ENCODE measurements at places on chromosomes 3 and 15. TPM values are rescaled to one million over a fixed set of nuclear protein-coding genes. Genes with fewer than 3 reads are reported as not detected.
A peak's percentile ranks its signal among the peaks of the same experiment; 100 is the strongest.

FOXB1 gene
- total RNA-seq, result 0.36 TPM

DAG1 gene
- 14.4 TPM for total RNA-seq

- no peak for DNase-seq
Measured at GRCh38 chr3:5645692-5646410, 458.3 kb downstream of the EDEM1 start.

VIPR1 gene
- 8.5 TPM for total RNA-seq

- DNase-seq, result no peak
Measured at GRCh38 chr3:196049653-196050052, 32.2 kb downstream of the TFRC start.

DNA sequence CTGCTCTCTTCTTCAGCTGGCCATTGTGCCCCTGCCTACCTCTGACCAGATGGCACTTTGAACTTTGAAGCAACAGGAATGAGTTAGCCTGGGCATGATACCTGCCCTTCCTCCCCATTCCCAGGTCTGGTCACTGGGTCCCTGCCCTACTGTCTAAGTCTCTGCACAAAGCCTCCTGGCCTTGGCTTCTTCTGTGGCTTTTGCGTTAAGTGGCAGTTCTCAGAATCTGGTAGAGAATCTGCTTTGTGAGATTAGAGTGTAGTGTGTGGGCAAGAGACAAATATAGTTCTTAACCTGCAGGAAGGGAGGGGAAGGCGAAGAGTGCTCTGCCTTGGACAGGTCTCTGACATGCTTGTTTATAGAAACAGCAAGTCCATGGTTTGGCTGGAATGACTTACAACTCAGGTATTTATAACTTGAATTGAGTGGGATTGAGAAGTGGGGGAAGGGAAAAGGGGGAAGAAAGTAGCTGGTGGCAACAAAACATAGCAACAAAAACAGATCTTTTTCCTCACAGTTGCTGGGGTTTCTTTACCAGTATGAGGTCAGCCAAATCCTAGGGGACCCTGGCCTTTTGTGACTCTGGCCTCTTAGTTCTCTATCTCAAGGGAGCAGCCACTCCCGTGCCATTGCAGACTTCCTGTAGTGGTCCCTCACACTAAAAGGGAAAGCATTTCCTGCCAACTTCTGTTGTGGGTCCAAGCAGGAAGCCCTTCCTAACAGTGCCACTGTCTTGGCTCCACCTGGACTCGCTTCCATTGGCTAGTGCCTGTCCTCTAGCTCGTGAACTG, 16.7 kb downstream of the MAPKBP1 start:
- DNase-seq, result no peak

GRCh38 chr15:83914906-83915305, 261.0 kb downstream of the ADAMTSL3 start:
- DNase-seq, result no peak

- no peak for DNase-seq
Measured at GRCh38 chr3:176896640-176897039, 300.6 kb downstream of the TBL1XR1 start.

GRCh38 chr15:90619939-90620338, 90.2 kb downstream of the CRTC3 start:
- no peak for DNase-seq

DNA sequence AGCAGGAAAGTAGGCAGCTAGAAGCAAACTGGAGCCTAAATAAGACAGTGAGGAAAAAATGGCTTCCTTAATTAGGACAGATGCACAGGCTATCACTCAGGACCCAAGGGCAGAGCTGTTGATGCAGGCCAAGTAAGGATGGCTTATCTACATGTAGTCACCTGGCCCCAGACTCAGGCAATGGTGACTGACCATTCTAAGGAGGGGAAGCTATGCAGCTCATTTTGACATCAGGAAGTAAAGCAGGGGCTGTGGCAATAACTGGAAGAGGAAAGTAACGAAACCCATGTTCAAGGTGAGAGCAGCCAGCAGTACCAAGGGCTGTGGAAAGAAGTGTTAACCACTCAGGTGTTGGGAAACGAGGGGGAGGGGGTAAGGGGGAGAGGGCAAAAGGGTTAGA, 16.2 kb downstream of the ACAD11 start:
- DNase-seq, result no peak

UCN2 gene
- total RNA-seq, result not detected

DNA sequence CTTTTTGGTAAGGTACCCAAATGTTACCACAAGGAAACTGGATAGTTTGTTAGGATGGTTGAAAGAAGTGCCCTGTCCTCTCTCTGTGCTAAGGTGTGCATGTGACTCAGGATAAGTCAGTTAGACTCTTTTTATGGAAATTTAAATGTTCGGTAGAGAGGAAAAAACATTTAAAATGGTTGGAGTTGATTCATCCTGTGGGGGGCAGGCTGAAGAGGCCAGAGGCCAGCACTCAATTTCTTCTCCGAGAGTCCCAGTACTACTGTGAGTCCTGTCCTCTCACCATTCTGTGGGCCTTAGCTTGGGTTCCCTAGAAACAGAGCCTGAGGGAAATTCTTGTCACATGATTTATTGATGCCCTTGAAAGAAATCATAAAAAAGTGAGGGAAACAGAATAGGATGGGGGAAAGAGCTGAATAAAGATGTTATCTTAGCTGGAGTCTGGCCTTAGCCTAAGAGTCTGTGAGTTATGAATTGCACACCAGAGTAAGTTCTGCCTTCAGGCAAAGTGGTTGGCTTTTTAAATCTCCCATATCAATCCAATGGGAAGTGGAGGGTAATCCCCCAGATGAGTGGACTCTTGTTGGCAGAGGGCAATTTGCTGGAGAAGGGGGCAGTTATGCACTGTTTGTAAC, 106.5 kb upstream of the GALNT15 start:
- no peak for DNase-seq

GRCh38 chr3:115151921-115152320, 4.8 kb upstream of the ZBTB20 start:
- no peak for DNase-seq

EHHADH gene
- total RNA-seq, result 5.0 TPM

TMEM108 gene
- not detected for total RNA-seq

- no peak for DNase-seq
Measured at GRCh38 chr3:48788544-48789162, 59.0 kb downstream of the PRKAR2A start.

GRCh38 chr15:64045774-64046420, 388 bp downstream of the DAPK2 start:
- no peak for DNase-seq

DNA sequence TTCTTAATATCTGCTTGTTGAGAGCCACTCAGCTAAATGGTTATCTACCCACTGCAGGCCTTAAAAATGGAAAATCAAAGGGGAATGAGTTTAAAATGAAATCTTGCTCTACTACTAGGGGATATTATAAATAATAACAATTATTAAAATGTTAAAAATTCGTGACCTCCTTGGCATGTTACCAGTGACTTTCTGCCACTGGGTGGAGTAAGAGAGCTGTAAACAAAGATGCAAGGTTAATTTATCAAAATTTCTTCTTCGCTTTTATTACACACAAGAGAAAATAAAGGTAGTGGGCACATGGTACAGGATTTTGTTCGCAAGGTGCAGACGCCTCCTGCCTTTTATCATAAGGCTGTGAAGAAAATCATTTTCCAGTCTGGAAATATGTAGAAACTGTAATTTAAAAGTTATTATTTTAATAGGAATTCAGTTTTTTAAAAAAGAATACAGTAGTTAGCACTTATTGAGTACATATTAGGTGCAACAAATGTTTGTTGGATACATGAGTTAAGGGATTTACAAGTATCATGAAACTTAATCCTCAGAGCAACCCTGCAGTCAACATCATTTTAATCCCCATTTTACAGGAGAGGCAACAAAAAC, 272.6 kb downstream of the SUCLG2 start:
- DNase-seq, result peak; percentile 40

POLQ gene
- total RNA-seq, result 23.6 TPM

- DNase-seq, result no peak
Measured at GRCh38 chr3:146511402-146512134, 32.8 kb downstream of the PLSCR1 start.

DNA sequence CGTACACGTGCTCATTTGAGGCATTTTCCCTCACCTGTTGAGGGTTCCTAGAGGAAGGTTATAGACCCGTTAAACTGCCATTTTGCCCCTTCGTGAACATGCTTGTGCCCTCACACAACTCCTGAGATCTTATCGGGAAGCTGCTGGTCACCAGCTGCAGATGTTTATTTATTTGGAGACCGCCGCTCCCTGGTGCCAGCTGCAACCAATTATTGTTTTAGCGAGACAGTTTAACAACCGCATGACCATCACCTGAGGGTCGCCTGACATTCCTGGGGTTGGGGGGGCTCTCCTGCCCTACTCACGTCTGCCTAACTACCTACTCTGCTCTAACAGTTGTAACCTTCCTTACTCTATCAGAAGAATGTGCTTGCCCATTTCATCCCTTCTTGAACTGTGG, 292.5 kb downstream of the MCTP2 start:
- no peak for DNase-seq

- peak; percentile 41 for DNase-seq
Measured at GRCh38 chr15:84929795-84930603, 45.5 kb downstream of the SLC28A1 start.

MNS1 gene
- 0.29 TPM for total RNA-seq

DNA sequence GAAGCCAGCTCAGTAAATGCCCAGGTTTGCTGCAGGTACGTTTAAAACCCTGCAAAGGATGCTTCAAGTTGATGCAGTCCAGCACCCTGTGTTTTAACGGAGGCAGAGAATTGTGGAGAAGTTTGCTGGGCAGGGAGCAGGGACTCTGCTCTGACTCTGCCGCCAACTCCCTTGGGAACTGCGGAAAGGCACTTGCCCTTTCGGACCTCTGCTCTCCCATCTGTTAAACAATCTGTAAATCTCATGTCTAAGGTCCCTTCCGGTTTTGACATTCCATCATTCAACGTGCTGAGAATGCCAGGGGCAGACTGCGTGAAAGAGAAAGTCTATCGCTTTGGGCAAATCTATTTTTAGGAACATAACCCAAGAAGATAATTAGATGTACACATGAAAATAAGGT, 184.5 kb downstream of the OPA1 start:
- no peak for DNase-seq

WDR93 gene
- total RNA-seq, result not detected

C3orf38 gene
- 19.0 TPM for total RNA-seq

PRR23A gene
- total RNA-seq, result not detected
